Upper lobe of left lung (tissue), 6 donors: ENCODE measurements at places on chromosomes 11 and 22.

- H3K27me3 ChIP-seq: no peaks in the 10 kb centered on the region
- DNase-seq: no peak
- H3K4me1 ChIP-seq: no peaks in the 10 kb centered on the region
These were observed 11.7 kb downstream of the SLC35C1 start for GRCh38 chr11:45816614-45817013.

- H3K27me3 ChIP-seq: no peaks in the 10 kb centered on the region
- no peak overlapping the region for H3K4me3 ChIP-seq
- DNase-seq: no peak
- H3K36me3 ChIP-seq: no peaks in the 10 kb centered on the region
These were observed 15.1 kb downstream of the DGCR2 start for GRCh38 chr22:19106886-19107729.

DNA sequence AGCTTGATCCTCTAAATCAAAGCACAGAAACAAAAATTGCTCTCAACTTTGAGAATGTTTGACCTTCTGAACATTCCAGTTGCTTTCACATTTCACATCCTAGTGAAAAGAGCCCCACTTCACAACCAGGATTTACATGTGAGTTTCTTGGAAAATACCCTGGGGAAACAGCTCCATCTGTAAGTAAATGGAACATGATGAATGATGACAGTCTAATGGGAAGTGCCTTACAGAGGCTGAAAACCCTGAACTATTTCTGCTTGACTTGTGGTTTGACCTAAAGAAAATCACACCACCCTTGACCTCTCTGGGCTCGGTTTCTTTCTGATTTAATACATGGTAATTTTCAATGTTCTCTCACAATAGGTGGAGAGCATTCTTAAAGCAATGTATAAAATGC, 499.4 kb upstream of the API5 start:
- no peaks in the 10 kb centered on the region for H3K4me1 ChIP-seq
- no peak overlapping the region for H3K27ac ChIP-seq
- DNase-seq: no peak
- no peaks in the 10 kb centered on the region for H3K36me3 ChIP-seq

DNA sequence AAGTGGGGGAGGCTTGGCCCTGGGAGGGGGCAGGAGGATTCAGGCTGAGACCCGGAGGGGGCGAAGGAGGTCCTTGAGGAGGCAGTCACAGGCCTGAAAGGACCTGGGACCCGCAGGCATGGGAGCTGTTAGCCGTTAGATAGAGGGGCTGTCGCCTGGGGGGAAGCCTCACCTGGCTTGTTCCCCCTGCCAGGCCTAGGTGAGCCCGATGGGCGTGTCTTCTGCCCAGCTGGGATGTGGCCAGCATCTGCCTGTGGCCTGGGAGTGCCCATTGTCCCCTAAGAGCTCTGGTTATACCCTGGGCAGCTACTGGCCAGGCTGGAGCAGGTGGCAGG, 1.8 kb upstream of the DUSP8 start:
- no peaks in the 10 kb centered on the region for H3K36me3 ChIP-seq
- H3K4me1 ChIP-seq: peaks cover 31% of the 10 kb centered on the region
- H3K27me3 ChIP-seq: no peaks in the 10 kb centered on the region

GRCh38 chr11:62373464-62374119, 36.3 kb downstream of the ASRGL1 start:
- H3K36me3 ChIP-seq: peaks cover 5% of the 10 kb centered on the region
- H3K4me1 ChIP-seq: no peaks in the 10 kb centered on the region
- no peaks in the 10 kb centered on the region for H3K27me3 ChIP-seq
- DNase-seq: no peak

GRCh38 chr22:28198692-28199091, 279.6 kb upstream of the PITPNB start:
- H3K27me3 ChIP-seq: no peaks in the 10 kb centered on the region
- DNase-seq: no peak
- H3K4me1 ChIP-seq: no peaks in the 10 kb centered on the region
- no peaks in the 10 kb centered on the region for H3K36me3 ChIP-seq

- no peak overlapping the region for H3K27ac ChIP-seq
- H3K4me3 ChIP-seq: no peak overlapping the region
- DNase-seq: no peak
- no peaks in the 10 kb centered on the region for H3K36me3 ChIP-seq
- H3K4me1 ChIP-seq: no peaks in the 10 kb centered on the region
- no peaks in the 10 kb centered on the region for H3K27me3 ChIP-seq
These were observed 194.2 kb downstream of the HIPK3 start for GRCh38 chr11:33451364-33451763.

- H3K4me1 ChIP-seq: no peaks in the 10 kb centered on the region
- no peaks in the 10 kb centered on the region for H3K36me3 ChIP-seq
- no peak overlapping the region for H3K4me3 ChIP-seq
These were observed 49.5 kb upstream of the RFPL3 start for GRCh38 chr22:32308191-32308590.

DNA sequence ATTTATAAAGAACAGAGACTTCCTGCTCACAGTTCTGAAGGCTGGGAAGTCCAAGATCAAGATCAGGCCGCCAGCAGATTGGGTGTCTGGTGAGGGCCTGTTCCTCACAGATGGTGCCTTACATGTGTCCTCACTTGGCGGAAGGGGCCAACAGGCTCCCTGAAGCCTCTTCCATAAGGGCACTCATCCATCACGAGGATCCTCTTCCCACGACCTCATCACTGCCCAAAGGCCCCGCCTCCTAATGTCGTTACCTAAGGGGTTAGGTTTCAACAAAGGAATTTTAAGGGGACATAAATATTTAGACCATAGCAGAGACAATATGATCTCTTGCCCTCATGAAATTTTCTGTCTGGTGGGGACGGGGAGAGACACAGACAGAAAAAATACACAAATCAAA, 18.6 kb downstream of the TP53AIP1 start:
- H3K36me3 ChIP-seq: no peaks in the 10 kb centered on the region
- DNase-seq: no peak

DNA sequence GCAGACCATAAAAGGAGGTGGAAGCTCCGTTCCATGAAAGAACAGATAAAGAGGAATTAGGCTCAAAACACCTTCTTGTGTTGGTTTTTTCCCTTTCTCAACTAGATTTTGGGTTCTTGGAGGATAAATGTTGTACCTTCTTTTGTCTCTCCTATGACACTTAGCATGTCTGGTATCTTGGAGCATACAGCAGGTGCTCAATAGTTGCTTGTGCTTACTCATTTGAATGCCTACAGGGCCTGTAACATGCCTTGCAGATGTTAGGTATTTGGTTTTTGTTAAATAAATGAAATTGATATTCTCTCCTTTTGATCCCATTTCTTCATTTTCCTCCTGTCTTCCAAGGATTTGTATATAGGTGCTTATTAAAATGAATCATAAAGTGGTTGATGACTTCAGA, 16.4 kb upstream of the PLET1 start:
- no peak for DNase-seq
- no peaks in the 10 kb centered on the region for H3K36me3 ChIP-seq
- no peaks in the 10 kb centered on the region for H3K27me3 ChIP-seq
- no peak overlapping the region for H3K4me3 ChIP-seq
- H3K4me1 ChIP-seq: peaks cover 6% of the 10 kb centered on the region
